NCI-H82 (cell line): ENCODE measurements at places on chromosomes 2 and 18.

DNA sequence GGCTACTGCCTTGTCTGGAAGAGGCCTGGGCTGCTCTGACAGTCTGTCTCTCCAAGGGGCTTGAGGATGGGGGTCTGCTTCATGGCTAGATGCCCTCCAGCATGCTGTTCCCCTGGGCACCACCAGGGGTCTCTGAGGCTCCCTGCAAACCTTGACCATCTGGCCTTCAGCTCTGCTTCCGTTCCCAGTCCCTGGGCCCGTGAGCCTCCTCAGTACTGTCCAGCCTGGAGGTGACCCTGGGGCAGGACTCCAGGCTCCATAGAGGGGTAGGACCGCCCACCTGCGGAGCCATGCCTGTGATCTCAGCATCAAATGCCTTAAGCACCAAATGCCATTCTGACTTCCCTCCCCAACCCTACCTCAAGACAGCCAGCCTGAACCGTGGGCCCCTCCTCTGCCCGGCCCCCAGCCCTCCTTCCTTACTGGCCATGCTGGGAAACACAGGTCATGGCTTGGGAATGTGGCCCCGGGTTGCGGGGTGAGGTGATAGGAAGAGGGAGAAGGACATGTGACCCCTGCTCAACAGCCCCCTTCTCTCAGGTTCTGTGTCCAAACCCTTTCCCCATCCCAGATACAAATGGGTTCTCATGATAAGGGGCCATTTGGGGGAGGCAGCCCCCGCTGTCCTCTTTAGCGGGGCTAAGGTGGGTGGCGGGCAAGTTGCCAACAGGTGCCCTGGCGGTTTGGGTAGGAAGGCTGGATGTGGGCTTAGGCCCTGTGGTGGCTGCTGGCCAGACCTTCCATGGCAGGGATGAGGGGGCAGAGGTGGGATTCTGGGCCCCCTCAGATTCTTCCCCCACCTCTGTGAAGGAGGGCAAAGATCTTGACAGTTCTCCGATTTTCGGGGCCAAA, 25.0 kb downstream of the SPEG start:
- DNase-seq = peak; percentile 91

DNA sequence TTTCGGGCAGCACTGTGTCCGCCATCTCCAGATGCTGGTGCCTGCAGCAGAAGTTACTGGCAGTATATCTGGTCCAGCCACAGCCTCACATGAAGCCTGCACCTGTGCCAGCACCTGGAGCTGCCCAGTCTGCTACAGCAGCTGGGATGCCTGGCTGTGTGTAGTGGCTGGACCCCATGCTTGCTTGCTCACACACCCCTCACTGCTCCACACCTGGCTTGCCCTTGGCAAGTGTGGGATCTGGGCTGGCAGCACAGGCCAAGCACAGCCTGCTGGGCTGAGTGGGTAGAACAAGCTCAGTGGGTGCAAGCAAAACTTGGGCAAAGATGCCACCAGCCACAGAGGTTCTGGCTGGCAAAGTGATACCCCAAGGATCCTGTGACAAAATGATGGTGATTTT, 209.4 kb upstream of the RASGRP3 start:
- no peak for DNase-seq

- DNase-seq = no peak
These were observed 47.5 kb upstream of the TWSG1 start for GRCh38 chr18:9287036-9287435.

DNA sequence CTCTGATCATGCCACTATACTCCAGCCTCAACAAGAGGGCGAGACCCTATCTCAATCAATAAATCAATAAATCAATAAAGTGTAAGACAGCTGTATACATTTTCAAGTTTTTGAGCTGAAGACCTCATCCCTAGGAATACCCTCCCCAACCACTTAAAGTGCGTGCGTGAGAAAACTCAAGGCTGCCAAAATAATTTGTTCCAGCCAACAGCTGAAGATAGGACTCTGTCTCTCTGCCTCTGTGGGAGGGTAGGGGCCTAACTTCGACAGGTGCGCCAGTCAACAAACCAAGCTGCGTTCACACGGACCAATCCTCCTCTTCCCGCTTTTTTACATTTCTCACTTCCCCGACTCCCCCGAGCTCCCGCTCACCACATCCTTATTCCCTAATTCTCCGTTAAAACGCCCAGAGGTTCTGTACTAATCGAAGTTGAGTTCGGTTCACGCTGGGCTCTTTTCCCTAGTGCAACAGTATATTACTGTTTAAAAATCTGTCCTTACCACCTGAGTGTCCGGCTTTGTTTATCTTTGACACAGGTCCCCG, 618 bp downstream of the POLR2D start:
- peak; percentile 60 for DNase-seq

GRCh38 chr2:176851200-176851888, 361.2 kb upstream of the HNRNPA3 start:
- no peak for DNase-seq

GRCh38 chr2:28101892-28102291, 211.4 kb downstream of the BABAM2 start:
- no peak for DNase-seq

DNA sequence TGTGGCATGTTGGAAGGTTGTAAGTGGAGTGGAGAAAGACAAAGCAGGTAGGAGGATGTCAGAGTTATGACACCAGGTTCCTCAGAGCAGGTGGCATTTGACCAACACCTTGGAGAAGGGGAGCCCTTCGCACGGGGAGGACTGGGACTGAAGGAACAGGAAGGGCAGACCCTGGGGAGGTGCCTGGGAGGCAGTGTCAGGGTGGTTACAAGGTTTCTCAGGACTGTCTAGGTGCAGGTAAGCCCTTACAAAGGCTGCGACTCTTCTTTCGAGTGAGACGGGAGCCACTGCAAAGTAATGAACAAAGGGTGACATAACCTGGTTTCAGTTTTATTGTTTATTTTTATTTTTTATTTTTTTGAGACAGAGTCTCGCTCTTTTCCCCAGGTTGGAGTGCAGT, 84.6 kb downstream of the EIF2AK3 start:
- DNase-seq = no peak

- DNase-seq = no peak
These were observed 370.9 kb downstream of the PLCL1 start for GRCh38 chr2:198175271-198175670.

DNA sequence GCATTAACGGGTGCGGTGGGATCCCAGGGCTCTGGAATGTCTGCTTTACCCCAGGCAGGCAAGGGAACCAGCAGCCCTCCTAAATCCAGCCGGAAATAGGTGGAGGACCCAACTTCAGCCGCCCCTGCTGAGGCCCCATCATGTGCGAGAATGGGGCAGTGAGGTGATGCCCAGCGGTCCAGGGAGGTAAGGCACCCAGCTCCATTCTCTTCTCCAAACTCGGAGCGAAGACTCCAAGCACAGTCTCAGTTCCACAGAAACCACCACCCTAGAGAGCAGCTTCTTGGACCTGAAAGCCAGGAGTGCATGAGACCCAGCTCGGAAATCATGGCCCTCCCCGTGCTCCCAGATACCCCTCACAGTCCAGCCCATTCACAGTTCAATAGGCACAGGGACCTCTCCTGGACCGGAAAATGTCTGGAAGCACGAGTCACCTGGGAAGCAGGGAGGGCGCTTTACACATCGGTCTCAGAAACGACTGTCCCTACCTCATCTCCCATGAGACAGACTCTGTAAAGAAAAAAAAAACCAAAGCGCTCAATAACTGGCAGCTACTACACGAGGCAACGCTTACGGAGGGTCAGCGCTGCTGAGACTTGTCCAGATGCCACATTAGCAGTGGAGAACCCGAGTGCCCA, 2.0 kb downstream of the SDC1 start:
- peak; percentile 35 for DNase-seq

- no peak for DNase-seq
These were observed 149.6 kb upstream of the GULP1 start for GRCh38 chr2:188142088-188142487.

- no peak for DNase-seq
These were observed 12.0 kb upstream of the CDK15 start for GRCh38 chr2:201794294-201794693.

DNA sequence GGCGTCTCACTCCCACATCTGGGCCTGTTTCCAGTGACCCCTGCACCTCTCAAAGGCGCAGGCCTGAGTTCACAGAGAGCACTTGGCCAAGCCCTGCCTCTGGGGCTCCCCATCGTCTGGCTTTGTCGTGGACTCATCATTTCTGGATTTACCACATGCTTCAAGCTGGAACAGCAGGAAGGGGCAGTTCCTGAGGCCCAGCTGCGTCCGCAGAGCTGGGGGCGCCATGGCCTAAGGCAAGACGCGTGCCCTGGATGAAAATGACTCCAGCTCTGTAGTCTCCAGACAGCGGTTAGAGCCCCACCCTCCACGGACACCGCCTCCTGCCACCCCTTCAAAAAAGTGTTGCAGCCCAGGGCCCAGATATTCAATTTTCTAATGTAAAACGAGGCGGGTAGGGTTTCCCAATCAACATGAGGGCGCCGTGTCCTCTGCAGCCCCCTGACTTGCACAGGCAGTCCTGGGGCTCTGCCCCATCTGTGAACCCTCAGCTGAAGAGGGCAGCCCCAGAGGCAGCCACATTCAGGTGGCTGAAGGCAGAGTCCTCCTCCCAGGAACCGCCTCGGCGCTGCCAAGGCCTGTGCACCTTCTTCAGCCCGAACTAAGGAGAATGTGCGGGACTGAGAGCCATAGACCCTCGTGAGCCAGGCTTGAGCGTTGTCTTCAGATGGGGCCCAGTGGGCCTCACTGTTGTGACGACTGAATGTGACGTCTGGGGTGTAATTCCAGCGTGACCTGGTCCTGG, 85.5 kb downstream of the NFATC1 start:
- DNase-seq = peak; percentile 8

DNA sequence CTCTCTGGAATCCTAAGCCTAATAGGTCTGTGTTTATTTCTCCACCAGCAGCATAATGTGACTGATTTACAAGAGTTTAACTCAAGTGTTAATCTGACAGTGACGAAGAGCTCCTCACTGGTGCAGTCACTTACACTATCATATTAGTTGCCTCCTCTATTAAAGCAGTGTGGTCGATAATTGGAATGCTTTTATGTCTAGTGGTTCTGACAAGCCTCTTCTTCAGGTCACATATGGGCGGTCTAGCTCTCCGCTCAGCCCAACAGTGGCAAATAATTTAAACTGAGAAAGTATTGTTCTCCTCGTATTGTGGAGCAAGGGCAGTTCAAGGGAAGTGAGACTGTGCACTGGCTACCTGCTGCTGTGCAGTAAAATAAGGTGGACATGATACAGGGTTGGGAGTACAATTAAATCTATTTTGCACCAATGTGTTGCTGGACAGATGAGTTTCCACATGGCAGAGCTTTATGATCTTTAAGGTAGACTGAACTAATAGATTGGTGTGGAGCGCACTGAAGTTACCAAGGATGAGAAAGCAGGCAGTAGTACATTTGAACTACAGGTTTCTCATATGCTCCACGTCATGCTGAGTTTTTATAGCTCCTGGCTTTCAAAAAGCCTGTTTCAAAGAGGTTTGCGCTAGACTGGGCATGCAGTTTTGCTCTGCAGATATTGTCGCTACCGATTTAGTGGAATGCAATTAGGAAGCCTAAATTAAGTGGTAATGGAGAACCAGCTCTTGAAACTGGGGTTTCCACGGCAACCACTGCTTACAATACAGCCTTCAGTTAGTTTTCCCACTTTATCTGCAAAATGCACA, 151.7 kb upstream of the POU3F3 start:
- DNase-seq = peak; percentile 22

GRCh38 chr2:139850254-139850890, 1070.2 kb upstream of the NXPH2 start:
- DNase-seq = no peak

DNA sequence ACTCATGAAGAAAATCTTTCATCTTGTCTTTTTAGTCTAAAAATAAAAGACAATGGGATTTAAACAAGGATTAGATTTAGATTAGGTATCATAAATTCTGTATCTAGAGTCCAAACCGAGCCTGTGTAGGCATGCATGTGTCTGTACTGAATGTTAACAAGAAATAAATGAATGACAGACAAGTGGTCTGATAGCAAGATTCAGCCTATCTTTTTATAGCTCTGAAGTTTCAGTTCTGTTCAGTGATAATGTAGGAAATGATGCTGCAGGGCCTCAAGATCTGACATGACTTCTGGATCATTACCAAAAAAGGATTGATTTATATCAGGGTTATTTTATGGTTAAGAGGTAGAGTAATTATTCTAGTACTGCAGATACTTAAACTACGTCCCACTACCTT, 137.0 kb upstream of the ATP5MC3 start:
- no peak for DNase-seq

DNA sequence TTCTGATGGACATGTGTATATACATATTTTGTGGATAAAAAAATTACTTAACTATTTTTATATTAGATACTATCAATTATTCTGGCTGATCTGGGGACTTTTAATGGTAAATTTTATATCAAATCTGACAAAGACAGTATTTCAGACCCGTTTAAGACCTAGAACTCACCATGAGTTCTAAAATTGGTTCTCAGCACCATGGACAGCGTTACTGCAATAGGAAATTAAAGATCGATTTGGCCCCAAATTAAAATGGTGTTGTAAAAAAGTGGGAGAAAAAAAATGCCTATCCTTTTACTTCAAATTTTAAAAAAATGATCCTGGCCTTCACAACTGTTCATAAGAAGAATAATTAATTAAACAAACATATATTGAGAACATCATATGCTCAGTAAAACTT, 919 bp upstream of the SCN2A start:
- DNase-seq = no peak

DNA sequence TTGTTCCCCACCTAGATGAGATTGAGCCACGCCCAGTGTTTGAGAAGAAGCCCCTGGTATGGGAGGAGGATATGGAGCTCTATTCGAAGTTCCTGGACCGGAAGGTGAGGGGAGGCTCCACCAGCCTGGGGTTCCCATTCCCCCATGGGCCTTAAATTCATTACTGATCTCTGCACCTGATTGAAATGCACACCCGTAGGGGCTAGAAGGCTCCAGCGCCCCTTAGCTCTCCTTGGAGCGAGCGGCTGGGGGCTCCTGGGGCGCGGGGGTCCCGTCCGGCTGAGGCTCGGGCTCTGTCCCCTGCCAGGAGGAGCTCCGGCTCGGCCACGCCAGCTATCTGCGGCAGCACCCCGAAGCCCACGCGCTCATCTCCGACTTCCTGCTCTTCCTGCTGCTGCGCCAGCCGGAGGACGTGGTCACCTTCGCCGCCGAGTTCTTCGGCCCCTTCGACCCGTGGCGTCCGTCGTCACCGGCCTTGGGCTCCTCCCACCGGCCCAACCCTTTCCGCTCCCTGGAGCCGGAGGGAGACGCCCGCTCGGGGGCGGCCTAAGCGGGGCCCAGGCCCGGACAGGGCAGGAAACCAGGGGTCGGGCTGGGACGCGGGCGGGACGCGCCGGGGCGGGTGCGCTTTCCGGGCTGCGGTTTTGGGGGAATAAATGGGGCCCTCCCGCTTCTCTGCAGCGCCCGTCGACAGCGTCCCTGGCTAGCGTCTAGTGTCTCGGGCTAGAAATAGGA, 10.9 kb downstream of the CATIP start:
- DNase-seq = no peak

DNA sequence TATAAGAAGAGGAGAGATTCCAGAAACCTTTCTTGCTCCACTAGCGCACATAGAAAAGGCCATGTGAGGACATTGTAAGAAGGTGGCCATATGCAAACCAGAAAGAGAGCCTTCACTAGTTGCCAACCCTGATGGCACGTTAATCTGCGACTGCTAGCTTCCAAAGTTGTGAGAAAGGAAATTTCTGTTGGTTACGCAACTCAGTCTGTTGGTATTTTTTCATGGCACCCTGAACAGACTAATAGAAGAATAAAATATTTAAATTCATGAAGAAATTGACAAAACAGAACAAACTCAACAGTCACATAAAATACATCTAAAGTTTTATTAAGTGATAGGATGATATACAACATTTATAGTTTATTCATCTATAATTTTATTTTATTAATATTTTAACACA, 625.9 kb upstream of the NRXN1 start:
- no peak for DNase-seq

GRCh38 chr18:13496691-13497281, 229.6 kb downstream of the FAM210A start:
- DNase-seq = no peak

GRCh38 chr2:112960230-112960825, 17.5 kb upstream of the IL36G start:
- peak; percentile 25 for DNase-seq
